ENCODE measurements at places on chromosomes 2 and 18.

- no peak for DNase-seq
These were observed 128.8 kb upstream of the REV1 start for GRCh38 chr2:99618579-99619097.

GRCh38 chr18:70288171-70288850 is 534 bp upstream of the SOCS6 start:
- DNase-seq = no peak

- DNase-seq = no peak
These were observed 1.0 kb downstream of the PDCD1 start for GRCh38 chr2:241857572-241858121.

DNA sequence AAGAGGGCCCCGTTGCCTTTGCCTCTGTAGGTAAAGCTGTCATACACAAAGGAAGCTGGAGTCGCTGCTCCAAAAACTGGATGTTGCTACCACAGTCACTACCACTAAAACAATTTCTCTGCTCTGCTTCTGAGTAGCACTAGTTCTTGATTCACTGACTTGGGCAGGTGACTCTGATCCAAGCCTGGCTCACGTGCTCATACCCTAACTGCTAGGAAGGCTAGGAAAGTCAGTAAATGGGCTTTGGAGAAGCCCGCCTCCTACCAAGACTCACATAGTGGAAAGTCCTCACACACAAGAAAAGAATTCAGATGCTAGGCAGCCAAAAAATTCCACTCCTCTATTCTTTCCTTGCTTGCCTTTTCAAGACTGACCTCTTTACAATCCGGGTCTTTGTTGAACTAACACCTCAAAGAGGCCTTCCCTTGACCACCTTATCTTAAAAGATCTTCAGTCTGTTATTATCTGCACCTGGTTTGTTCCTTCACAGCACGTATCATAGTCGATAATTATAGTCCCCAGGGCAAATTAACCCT is 11.4 kb upstream of the DYNC1I2 start:
- DNase-seq = no peak

- no peak for DNase-seq
These were observed 248.4 kb downstream of the ZNF521 start for GRCh38 chr18:25103468-25104155.

DNA sequence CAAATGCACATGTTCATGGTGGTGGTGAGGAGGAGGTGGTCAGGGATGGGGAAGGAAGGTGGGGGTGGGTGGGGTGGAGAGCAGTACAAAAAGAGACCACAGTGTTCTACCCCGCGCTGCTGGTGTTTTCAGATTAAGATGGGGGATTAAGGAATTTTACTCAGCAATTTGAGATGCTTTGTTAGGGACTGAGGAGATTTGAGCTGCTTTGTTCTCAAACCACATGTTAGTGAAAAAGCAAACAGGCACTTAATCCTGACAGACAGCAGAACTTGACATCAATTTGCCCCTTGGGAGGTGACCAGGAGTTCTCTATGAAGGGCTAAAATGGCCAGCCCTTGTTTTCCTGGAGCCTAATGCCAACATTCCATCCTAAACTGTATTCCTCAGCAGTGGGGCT is 244.5 kb downstream of the MEIS1 start:
- DNase-seq = no peak

Data from NCI-H1694 (cell line).